ENCODE measurements at places on chromosomes 3 and 15.
A peak's percentile ranks its signal among the peaks of the same experiment; 100 is the strongest.

DNA sequence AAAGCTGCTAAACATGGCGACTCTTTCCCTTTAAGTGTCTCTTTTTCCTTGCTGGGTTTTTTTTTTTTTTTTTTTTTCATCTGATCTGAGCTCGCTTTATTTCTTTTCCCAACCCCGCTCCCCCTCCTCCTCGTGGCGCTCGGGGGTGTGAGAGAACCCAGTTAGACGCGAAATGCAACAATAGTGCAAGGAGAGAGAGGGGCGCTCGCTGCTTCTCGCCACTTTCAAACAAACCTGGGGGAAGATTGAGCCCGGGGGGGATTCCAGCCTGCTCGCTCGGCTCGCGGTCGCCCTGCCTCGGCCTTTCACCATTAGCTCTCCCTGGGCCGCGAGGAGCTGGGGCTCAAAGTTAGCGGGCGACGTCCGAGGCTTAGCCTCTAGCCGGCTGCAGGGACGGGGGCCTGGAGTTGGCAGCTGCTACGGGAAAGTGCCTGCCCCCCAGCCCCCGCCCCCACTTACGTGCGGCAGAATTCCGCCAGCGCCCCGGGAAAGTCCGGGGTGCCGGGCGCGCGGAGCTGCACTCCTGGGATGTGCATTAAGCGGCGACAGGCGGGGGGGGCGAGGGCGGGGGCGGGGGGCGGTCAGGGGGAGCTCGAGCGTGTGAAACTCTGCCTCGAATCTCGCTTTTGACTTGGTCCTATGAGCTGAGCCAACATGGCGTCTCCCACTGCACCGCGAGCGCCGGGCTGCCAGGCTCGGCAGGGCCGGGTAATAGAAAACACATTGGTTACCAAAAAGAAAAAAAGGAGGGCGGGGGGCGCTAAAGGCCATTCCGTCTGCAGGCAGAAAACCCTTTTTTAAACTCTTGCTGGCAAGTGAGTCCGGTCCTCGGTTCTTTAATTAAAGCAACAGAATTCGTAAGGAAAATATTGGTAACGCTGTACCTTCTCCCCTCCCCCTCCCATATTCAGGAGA is 10.4 kb downstream of the NR2F2 start:
- no peak for DNase-seq

- DNase-seq: no peak
Measured at GRCh38 chr3:151351648-151352047, 22.3 kb upstream of the P2RY13 start.

DNA sequence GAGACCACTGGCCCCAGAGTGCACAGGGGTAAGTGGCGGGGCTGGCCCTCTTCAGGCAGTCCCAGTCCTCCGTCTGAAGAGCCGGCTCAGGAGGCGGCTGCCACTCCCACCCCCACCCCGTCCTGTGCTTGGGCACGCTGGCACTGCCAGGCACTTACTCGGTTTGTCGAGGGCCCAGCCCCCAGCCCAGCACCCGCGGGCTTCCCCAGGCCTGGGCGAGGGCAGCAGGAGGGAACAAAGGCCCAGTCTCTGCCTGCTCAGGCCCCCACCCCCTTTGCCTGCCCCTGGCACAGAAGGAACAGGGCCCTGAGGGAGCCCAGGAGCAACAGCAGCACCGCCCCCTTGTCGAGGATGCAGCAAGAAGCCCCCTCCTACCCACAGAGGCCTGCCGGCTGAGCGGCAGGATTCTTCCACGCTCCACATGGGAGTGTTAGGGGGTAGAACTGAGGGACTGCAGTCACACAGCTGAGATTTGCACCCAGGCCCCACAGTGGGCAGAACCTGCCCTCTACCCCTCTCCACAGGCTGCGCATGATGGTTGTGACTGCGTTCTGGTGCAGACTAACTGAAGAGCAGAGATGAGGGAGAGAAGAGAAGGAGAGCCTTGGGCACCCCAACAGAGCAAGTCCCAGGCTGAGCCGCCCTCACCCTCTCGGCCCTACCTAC is 8.9 kb downstream of the DUSP7 start:
- no peak for DNase-seq

GRCh38 chr3:172808969-172809546 is 58.5 kb downstream of the ECT2 start:
- DNase-seq: no peak

- DNase-seq: no peak
Measured at GRCh38 chr3:18428036-18428435, 2.9 kb upstream of the SATB1 start.

- DNase-seq: no peak
Measured at GRCh38 chr15:99343208-99343607, 91.9 kb downstream of the LRRC28 start.

DNA sequence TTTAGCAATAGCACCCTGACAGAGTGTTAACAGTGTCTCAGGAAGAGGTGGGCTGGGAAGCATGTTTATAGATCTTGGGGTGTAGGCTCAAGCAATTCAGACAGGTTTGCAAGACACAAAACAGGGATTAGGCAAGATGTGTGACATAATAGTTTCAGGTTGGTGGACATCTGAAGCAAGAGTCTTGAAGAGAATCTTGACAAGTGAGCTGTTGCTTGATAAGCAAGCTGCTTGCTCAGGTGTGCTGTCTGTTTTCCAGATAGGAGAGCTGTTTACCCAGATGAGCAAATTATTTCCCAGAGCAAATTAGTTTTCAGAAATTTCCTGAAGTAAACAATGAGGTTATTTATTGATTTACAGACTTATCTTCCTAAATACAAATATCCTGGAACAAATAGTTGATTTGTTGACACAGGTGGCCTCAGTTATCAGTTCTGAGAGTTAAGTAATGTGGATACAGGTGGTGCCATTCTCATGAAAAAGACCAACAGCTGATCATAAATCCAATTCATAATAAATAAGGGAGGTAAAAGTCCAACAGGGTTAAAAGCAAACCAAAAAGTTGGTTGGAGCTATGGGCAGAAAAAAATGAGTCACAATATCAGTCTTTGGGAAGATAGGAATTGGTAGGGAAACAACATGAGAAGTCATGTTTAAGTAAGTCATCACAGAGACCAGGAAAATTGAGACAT is 437.3 kb downstream of the TBL1XR1 start:
- no peak for DNase-seq

GRCh38 chr3:5813521-5813920 is 626.0 kb downstream of the EDEM1 start:
- no peak for DNase-seq

- no peak for DNase-seq
Measured at GRCh38 chr3:31232055-31233025, 300.4 kb upstream of the STT3B start.

DNA sequence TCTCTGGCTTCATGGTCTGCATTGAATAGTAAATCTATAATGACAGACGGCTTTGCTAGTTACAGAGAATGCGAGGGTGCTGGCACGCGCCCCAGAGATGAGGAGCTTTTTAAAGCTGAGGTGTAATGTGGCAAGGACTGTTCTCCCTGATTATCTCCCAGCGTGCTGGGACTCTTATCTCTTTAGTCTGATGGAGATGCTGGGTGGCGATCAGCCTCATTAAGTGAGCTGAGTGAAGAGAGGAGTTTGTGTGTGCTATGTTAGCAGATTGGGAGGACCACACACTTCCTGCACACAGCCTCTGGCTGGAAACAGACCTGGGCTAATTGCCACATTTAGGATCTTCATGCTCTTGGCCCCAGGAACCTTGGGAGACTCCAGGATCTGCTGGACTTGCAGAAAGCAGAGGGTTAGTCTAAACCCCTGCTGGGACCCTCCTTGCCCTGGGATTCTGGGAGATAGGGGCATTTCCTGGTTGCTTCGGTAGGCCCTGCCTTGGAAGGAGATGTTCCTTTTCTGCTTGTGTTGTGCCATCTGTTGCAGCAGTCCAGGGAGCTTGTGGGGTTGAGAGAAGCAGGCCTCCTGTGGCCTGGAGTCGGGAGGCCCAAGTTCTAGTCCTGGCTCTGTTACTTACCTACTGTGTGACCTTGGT is 15.0 kb downstream of the PDIA5 start:
- no peak for DNase-seq

DNA sequence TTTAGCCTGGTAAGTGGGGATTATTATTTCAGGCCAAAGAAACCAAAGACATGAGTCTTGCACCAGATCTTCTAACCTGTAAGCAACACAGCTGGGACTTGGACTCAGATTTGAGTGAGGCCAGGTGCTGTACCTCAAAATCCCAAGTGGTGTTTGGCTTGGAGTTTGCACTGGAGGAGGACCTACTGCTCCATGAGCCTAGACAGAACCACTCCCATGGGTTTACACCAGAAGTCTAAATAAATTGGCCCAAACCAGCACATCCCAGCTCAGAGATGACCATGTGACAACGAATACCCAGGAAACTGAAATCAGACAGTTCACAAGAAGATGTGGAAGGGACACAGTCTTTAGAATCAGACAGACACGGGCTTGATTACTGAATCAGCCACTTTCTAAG is 47.5 kb downstream of the MINAR1 start:
- no peak for DNase-seq

- no peak for DNase-seq
Measured at GRCh38 chr3:43696441-43696840, 5.7 kb downstream of the ABHD5 start.

- DNase-seq: no peak
Measured at GRCh38 chr3:30694148-30694547, 87.7 kb downstream of the TGFBR2 start.

DNA sequence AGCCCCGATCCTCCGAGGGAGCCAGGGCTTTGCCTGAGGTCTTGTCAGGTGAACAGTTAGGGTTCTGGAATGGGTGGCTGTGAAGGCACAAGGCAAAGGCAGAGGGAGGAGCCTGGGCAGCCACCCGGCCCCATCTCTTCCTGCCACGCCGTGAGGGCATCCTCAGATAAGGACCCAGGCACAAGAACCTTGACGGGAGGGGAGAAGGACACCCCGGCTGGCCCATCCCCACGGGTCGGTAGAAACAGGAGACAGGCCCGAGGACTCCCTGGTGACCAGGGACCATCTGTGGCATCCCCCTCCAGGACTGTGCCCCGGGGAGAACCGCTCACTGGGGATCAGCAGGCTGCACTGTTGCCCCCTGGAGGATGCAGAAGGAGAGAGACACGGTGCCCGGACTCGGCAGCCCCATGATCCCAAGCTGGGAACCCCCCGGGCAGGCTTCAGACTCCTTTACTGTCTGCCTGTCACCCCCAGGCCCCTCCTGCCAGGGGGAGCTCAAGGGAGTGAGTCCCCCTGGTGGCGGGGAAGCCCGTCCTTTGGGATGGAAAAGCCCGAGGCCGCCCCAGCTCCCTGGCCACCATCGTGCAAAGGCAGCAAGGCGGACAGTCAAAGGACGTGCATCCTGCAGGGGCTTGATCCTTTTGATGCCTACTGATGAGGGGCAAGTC is 12.3 kb upstream of the PCSK6 start:
- DNase-seq: no peak

GRCh38 chr3:115671761-115672455 is 48.6 kb downstream of the GAP43 start:
- DNase-seq: no peak

DNA sequence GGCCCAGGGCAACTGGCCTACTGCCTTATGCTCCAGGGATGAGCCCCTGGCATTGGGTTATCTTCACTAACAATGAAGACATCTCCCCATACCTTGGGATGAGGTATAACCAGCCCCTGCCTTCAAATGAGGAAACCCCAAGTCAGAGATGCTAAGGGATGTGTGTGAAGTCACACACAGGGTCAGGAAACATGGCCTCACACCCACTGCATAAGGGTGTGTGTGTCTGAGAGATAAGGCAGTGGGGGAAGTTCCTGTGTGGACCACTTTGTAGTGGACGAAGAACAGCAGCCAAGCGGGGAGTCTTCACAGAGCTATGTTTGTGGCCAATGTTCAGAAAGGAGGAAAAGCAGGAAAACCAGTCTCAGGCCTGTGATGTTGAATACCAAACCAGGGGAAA is 10.5 kb downstream of the ELP6 start:
- DNase-seq: no peak

- no peak for DNase-seq
Measured at GRCh38 chr3:138389841-138390581, 41.6 kb downstream of the MRAS start.

GRCh38 chr15:99390667-99391066 is 139.4 kb downstream of the LRRC28 start:
- DNase-seq: peak; percentile 23

- DNase-seq: no peak
Measured at GRCh38 chr3:30644615-30645014, 38.2 kb downstream of the TGFBR2 start.

GRCh38 chr3:193857996-193858395 is 265.0 kb downstream of the OPA1 start:
- no peak for DNase-seq

- DNase-seq: no peak
Measured at GRCh38 chr3:46021516-46021915, 5.8 kb downstream of the XCR1 start.

DNA sequence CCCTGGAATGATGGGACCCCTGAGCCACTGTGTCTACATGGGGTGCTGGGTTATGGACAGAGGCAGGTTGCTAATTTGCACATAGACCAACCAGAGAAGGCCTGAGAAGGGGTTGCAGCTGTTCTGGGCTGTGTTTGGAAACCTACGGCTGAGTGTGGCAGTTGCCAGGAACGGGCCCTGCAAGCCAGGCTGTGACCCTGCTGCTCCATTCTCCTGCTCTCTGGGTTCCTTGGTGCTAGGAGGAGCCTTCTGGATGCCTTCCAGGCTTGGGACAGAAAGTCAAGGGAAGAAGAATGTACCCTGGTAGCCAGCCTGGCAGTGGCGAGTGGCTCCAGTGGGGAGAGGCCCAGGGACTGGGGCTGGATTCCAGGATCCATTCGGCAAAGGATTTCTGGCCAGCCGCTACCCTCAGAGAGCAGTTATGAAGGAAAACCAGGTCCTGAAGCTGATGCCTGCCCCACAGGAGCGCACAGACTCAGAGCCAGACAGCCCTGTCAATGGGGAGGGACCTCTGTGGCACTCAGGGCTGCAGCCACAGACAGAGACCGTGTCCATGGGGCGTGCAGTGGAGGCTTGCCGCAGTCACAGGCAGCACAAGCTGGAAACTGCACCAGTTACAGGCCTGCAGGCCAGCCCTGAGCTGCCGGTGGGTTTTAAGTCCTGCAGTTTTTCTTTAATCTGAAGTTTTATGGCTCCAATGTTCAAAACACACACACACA is 55.1 kb upstream of the ACAD9 start:
- DNase-seq: no peak

DNA sequence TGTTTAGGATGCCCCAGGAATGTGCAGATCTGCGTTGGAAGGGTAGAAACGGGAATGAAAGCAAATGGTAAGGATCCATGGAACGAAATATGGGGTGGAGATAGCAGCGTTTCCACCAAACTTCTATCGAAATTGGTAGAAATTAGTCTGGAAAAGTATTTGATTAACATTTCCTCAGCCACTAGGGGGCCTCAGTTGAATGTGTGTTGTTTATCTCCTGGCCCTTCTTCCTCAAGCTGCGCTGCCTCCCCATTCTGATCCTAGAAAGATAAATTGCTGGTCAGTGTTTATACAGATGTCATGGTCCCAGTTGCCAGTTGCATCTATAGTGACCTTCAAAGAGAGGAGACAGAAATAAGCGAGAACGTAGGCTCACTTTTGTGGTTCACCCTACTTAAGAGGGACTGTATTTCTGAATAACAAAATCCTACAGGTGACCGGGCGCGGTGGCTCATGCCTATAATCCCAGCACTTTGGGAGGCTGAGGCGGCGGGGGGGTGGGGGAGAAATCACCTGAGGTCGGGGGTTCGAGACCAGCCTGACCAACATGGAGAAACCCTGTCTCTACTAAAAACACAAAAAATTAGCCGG is 457.1 kb downstream of the SQOR start:
- DNase-seq: peak; percentile 20

Data from NT2/D1 (cell line).